ENCODE measurements at places on chromosomes 2 and 18. TPM values are rescaled to one million over a fixed set of nuclear protein-coding genes. Genes with fewer than 3 reads are reported as not detected.

- no peak for DNase-seq
Observed at GRCh38 chr2:24106786-24107185, 16.3 kb downstream of the PFN4 start.

GRCh38 chr2:28469947-28470535 is 25.8 kb upstream of the PLB1 start:
- DNase-seq, result no peak

GRCh38 chr2:240452462-240453256 is 17.2 kb downstream of the GPC1 start:
- no peak for DNase-seq

- no peak for DNase-seq
Observed at GRCh38 chr18:32420084-32420750, 50.5 kb downstream of the GAREM1 start.

DNA sequence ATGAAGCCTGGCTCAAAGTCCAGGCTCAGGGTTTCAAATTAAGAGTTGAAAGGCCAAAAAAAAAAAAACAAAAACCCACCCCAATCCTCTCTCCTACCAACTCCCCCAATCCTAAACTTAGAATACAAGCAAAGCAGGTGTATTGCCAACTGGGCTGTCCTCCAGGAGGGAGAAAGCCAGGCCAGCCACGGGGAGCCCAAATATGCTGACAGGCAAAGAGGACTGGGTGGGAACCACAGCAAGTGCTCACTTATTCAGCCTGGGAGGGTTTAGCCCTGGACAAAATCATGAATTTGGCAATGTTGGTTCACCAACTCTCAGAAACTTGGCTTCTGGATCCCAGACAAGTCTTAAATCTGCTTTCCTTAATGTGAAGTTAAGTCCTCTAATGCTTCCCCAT is 36.5 kb downstream of the GKN2 start:
- DNase-seq, result no peak

DNA sequence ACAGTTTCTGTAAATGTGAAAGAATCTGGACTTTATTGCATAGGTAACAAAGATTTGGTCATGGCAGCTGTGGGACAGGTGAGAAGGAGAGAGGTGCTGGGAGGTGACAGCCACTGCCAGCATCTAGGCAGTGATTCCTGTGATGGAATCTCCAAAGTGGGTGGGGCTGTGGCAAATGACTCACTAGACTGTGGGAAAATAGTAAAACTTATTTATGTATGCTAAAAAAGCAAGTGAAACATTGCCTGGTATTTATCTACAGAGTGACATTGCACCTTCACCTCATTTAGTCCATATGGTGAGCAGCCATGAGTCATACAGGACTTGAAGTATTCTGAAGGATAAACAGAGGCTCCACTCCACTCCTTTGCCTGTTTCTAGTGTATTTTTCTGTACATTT is 145.3 kb upstream of the MEX3C start:
- no peak for DNase-seq

DNA sequence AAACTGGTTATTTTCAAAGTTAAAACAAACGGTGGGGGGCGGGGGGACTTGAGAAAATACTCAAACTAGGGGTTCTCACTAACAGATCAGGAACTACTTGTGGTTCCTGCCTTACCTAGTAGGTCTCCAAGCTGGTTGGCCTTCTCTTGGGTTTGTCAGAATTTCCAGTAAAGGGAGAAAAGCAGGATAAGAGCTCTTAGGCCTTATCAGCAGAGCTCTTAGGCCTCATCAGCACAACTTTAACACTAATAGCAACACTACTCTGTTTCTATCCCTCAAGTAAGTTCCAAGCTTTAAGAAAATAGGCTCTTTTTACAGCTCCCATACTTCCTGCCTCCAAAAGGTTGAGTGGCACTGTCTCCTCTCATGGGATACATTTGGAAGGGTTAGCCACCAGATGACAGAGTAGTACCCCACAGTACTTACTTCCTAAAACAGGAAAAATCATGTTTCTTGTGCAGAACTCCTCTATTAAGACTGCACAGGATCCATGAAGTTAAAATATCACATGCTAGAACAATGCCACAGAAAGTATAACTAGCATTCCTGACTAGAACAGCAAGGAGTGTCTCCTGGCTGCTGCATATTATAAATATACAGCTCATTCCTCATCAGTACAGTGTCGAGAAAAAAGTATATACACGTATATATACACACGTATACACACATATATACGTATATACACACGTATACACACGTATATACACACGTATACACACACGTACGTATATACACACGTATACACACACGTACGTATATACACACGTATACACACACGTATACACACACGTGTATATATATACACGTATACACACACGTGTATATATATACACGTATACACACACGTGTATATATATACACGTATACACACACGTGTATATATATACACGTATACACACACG is 6.1 kb downstream of the FBXO11 start:
- no peak for DNase-seq

- peak; percentile 37 for DNase-seq
Observed at GRCh38 chr2:160493227-160494028, at the start of gene RBMS1. Gene RBMS1, minus strand, starts transcription at chr2:160493807. Its CDS starts 444 bp downstream, at chr2:160493363.

GRCh38 chr2:197245829-197246804 is 64.5 kb downstream of the ANKRD44 start:
- DNase-seq, result no peak

GRCh38 chr2:8251291-8251690 is 430.6 kb upstream of the ID2 start:
- DNase-seq, result no peak

GRCh38 chr2:8893978-8894820 is 56.8 kb upstream of the KIDINS220 start:
- DNase-seq, result no peak

- no peak for DNase-seq
Observed at GRCh38 chr18:79133724-79134123, 64.5 kb downstream of the ATP9B start.

DNA sequence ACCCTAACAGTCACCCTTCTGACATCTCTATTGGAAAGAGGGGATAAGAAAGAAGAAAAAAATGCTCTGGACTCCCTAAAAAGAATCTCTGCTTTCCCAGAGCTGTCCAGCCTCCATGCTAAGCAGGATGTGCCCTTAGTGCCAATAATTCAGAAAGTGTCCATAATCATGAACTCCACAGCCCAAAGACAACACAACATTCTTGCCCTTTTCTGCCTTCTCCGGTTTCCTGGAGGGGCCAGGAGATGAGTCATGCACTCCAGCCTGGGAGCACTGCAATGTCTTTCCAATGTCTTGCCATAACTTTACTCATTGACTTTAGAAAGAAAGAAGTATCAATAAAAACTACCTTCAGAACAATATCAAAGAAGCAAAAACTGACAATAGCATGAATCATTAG is 44.0 kb downstream of the KLF7 start:
- DNase-seq, result no peak

- no peak for DNase-seq
Observed at GRCh38 chr18:74331404-74331803, 15.8 kb downstream of the C18orf63 start.

DNA sequence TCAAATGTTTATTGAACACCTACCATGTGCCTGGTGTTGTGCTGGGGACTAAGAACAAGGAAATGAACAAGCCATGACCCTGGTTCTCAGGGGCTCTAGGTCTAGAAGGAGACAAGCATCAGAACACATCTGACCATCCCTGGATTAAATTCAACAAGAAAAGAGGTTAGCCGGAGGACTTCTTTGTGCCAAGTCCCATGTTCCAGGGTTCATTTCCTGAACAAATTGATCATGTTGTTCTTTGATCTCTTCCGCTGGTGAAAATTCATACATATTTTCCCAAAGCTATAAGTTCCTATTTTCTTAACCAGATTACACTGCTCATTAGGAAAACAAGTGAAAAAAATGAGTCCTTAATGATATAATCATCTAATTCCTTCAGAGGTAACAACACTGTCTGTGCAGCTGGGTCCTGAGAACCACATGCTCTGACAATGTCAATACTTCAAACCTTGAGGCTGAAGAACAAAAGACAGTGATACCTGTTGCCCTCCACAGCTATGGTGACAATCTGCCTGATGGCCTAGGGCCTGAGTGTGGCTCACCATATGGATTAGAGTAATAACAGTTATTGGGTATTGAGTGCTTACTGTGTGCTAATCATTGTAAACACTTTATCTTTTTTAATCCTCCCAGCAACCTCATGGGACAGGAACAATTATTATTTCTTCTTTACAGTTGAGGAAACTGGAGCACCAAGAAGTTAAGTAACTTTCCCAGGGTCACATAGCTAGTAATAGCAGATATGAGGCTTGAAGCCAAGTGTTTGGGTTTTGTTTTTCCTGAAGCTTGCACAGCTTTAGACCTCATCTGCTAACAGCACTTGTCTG is 24.6 kb upstream of the INO80C start:
- no peak for DNase-seq

- DNase-seq, result no peak
Observed at GRCh38 chr2:241559323-241560161, 997 bp downstream of the BOK start.

DNA sequence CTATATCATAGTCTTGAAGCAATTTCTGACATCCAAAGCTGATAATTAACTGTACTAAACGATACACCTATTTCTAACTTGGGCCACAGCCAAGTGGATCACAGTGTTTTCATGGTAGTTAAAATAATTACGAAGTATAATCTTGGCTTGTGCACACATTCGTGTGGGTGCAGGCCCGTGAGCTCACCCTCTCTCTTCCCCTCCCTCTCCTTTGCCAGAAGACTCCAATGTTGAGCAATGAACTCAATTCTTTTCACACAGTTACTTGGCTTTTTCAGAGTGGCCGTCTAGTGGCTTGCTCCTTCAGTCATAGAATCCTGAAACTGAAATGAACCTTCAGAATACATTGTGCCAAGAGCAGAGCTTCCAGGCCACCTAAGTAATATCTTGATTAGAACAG is 178.7 kb downstream of the NCKAP5 start:
- DNase-seq, result no peak

GRCh38 chr2:227724394-227725039 is at the start of gene SCYGR6:
Gene SCYGR6, minus strand, starts transcription at chr2:227724757. Its CDS starts 0 bp downstream, at chr2:227724757.
- no peak for DNase-seq

DNA sequence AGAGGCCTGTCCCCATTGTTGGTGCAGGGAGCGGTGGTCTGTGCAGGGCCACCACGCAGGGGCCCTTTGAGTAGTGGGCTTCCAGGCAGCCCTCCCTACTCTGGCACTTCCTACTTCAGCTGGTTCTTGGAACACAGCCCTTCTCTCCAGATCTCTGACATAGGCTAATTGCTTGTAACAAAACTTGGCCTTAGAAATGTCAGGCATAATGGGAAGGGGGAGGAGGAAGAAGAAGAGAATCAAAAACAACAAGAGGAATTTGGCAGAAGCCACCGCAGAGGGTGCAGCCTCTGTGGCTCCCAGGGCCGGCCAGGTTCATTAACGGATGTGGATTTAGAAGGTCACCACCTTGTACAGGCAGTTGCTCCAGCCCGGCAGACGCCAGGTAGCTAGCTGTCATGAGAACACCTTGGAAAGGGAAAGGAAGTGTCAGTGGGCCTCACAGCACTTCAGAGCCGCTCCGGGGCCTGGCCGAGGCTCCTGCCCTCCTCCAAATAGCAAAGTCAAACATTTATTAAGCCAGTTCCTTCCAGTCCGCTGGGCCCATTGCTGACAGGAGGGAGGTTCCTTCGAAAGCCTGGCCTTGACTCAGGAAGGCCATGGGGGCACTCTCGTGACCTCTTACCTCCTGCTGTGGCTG is 7.4 kb downstream of the BOD1L2 start:
- no peak for DNase-seq

GRCh38 chr18:41767960-41768359 is 187.1 kb upstream of the PIK3C3 start:
- no peak for DNase-seq

DNA sequence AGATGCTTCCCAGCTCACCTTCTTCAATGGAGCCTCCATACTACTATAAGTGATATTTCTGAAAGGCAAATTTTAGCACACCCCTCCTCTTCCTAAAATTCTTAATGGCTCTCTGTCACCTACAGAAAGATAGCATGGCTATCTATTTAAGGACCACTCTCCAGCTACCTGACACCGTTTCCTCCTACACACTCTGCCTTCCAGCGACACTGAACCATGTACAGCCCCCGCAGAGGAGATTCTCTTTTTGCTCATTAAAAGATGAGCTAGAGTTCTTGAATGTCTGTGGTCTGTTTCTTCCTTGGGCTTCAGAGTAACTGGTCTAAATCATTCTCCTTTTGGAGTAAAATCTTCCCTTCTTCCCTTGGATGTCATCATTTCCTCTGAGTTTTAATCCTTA is 38.4 kb upstream of the GAREM1 start:
- DNase-seq, result no peak

Gene CRIM1
- total RNA-seq, result 78.7 TPM

Gene LPIN1
- 38.3 TPM for total RNA-seq

Gene AKAIN1
- not detected for total RNA-seq

Gene AOX1
- total RNA-seq, result 2.6 TPM

Gene TLX2
- not detected for total RNA-seq
